Sciatic nerve (tissue), 2 donors: ENCODE measurements at places on chromosomes 3 and 15.

GRCh38 chr3:127753338-127753737, 69.0 kb downstream of the MGLL start:
- DNase-seq, result no peak

GRCh38 chr15:25695875-25696760, 167.0 kb downstream of the ATP10A start:
- DNase-seq, result no peak

DNA sequence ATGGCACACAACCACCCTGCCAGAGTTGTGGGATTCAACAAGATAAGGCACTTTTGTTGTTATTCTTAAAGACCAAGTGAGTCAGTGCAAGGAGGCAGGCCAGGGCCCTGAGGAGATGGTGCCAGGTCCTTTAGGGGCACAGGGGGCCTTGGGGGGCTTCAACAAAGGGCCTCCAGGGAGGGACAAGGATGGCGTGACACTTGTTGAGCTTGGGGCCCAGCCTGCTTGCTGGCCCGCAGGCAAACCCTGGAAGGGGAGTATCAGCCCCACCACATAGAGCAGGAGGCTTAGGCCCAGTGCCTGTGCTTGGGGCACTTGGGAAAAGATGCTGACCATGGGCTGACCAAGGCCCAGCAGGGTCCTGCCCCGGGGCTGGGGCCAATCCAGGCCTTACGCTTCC, 5.5 kb downstream of the IQSEC1 start:
- DNase-seq, result no peak

GRCh38 chr3:10463533-10464434, 41.6 kb downstream of the ATP2B2 start:
- no peak for DNase-seq

GRCh38 chr3:14177580-14178246, 688 bp downstream of the XPC start:
- no peak for DNase-seq

GRCh38 chr3:55458181-55458790, 28.8 kb downstream of the WNT5A start:
- DNase-seq, result no peak

DNA sequence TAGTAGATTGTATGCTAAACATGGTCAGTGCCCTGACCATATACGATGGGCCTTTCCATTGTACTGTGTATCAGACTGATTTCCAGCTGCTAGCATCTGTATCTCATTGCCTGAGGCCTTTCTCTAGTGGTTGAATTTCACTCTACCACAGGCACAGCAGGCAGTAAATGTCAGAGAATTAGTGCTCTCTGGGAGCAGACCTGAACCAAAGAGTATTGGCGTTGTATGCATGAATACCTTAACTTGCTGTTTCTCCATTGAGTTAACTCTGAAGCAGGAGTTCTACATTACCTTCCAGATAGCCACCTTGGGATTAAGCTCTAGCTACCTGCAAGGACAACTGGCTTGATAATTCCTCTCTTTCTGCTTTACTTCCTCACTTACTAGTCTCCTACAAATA, 439.2 kb upstream of the EPHA3 start:
- DNase-seq, result no peak

DNA sequence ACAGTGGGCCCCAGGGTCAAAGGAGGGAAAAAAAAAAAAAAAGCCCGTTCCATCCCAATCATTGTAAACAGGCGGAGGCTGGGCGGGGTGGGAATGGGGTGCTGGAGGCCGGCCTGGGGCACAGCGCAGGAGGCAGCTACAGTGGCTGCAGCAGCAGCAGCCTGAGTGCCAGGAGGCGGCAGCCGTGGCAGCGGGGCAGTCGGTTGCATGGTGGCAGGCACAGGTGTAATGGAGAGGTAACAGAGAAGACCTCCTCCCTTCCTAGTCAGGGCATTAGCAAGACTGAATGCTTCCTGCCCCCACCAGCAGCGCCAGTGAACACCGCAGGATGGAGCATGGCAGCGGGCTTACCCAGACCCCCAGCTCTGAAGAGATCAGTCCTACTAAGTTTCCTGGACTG, 279.1 kb upstream of the TTC14 start:
- no peak for DNase-seq

- no peak for DNase-seq
These were observed 103.1 kb downstream of the VGLL3 start for GRCh38 chr3:86887876-86888275.

GRCh38 chr15:28892789-28893610, 7.2 kb downstream of the APBA2 start:
- no peak for DNase-seq

- DNase-seq, result no peak
These were observed 20.1 kb upstream of the ZCWPW2 start for GRCh38 chr3:28328188-28329151.

DNA sequence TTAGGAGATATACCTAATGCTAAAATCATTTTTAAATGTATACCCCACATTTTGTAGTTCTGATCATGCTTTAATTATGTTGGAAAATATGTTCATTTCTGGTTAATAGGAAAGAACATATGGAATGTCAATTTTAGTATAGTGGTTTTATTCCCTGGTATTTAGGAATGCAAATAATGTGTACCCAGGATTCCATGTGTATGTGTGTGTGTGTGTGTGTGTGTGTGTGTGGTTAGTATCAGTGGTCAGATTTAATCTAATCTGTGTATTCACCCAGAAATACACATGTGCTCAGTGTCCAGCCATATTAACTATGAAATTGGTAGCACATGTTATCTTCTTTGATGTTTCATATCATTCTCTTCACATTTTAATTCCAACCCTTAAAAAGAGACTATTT, 233.5 kb upstream of the DCBLD2 start:
- no peak for DNase-seq

GRCh38 chr3:18246336-18247060, 178.6 kb downstream of the SATB1 start:
- DNase-seq, result no peak

DNA sequence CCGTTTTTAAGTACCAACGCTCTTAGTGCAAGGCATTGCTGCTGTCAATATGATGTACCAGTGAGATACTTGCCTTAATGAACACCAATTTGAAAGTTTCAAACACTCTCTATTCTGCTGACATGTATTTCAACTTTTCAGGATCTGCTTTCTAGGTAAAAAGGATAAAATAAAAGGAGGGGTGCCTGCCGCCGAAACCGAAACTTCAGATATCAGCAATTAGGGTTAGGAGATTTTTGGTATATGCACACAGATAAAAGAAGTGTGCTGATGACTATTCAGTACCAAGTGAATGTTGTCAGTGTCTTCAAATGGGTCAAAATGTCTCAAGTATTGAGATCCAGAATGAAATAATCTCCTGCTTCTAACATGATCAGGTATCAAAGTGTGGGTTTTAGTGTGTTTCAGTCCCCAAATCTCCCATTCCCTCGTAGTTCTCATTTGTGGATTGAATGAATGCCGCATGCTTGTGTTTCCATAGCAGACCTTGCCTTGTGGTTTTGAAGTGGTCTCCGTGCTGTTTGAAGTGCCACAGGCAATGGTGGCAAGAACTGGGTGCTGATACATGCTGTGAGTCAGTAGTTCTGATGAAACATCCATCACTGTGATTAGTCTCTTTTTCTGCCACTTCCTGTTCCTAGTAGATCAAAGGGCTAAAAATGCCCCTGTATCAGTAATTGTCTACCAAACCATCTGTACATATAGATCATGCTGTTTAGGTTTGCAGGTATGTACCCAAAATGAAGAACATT, 22.5 kb downstream of the CHST14 start:
- no peak for DNase-seq

DNA sequence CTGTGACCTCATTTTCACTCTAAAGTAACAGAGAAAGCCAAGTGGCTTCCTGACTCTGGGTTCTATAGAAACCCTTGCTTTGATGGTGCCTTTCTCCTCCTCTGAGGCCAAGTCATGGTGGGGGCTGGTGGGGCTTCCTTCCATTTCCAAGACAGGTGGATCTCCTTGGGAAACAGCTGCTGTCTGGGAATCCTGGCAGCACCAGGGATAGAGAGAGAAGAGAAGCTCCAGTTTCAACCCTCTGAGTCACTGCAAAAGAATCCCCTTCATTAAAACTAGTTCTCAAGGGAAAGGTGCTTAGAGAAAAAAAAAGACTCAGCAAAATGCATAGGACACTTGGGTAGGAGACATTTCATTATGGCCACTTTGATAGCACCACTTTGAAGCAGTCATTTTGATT, 614.4 kb downstream of the FHIT start:
- no peak for DNase-seq

DNA sequence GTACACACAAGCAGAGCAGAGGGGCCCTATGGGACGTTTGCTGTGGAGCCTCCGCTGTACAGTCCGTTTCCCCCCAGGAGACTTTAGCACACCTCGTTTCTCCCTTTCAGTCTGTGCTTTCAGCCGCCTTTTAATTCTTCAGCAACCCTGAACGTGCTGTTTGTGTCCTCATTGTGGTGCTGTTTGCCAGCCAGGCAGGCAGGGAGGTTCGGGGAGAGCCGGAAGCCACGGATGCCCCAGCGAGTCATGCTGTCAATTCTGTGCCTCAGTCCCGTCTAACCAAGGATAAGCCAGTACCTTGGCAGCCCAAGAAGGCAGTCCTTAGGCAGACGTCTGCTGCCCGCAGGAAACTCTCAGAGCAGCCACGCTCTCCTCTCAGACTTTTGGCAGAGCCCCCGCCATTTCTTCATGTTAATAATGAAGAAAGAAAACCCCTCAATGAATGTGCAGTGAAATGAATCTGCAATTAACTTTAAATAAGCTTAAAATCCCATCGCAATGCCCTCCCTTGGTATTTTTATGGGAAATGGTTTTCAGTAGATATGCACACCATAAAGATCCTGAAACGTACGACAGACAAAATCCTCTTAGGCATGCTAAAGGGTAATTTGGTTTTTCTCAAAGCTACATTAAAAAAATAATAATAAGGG, 158.6 kb downstream of the UACA start:
- no peak for DNase-seq

DNA sequence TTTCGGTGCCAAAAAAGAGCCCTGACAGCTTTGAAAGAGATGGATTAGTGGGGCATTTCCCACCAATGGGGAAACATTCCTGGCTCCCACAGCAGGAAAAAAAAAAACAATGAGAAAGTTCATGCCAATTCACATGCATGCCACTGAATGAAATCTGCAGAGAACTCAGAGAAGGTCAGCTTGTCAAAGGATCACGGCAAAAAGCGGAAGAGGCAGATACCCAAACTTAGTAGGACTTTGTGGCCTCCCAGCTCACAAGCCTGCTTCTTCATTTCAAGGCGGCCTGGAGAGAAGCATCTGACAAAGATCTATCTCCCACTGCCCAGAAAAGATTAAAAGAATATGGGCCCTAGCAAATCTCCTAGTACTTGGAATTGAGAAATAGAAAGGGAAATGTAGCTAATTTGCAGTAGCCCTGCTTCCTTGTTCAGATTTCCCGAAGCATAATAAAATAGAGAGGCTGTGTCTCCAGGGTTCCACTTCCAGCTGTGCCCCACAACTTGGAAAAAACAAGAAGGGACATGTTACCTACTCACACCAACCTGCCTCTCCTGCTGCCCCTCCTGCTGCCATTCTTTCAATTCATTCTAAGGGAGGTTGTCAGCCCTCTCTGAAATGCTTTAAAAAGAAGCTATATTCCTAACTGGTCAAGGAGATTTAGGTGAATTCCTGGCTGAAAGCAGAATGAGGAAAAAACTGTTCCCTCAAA, 170.4 kb downstream of the FHIT start:
- no peak for DNase-seq

DNA sequence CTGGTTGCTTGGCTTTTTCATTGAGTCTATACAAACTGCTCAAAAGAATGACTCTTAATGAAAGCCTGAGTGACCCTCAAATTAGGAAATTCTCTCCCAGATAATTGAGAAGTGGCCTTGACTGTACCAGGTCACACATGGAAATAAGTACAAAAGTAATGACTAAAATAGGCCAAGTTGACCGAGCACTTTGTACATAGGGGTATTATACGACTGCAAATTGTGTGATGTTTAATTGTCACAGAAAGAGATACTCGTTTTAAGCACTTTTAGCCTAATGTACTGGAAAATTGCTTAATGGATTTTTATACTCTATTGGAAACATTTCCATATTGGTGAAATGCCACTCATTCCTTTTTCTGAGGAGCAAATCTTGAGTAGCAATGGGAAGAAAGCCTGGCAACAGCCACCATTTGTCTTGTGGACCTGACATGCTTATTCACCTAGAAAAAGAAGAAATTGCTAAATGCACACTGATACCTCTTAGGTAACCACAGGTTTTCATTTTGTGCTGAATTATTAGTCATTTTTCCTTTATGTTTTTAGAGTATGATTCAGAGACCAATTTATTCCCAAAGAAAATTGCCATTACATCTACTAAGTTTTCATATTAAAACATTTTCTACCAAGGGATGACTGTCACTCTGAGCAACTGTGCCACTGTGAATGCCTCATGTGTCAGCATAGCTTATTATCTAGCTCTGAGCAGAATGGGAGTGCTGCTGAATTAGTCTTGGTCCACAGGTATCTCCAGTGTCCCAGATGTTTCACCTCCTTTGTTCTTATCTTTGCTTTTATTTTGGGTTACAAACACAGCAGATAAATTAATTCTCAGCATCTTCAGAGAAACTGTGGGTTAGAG, 8.9 kb upstream of the PXK start:
- DNase-seq, result no peak

- no peak for DNase-seq
These were observed 31.0 kb downstream of the MAP2K1 start for GRCh38 chr15:66417736-66418135.

DNA sequence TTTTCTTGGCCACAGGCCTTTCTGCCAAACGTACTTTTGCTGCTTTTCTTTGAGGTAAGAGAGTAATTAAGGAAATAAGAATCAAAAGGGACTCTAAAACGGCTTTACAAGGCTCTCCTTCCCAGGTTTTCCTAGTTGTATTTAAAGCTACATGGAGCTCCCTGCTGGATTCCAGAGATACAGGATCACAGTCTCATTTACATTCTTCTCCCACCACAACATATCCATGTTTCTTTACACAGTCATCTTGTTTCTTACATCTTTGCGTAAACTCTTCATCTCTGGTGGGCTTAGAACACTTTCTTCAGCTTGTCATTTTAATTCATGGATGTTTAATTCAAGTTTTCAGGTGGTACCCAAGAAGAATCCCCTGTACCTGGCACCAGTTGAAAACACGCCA, 117.6 kb upstream of the BFSP2 start:
- no peak for DNase-seq

DNA sequence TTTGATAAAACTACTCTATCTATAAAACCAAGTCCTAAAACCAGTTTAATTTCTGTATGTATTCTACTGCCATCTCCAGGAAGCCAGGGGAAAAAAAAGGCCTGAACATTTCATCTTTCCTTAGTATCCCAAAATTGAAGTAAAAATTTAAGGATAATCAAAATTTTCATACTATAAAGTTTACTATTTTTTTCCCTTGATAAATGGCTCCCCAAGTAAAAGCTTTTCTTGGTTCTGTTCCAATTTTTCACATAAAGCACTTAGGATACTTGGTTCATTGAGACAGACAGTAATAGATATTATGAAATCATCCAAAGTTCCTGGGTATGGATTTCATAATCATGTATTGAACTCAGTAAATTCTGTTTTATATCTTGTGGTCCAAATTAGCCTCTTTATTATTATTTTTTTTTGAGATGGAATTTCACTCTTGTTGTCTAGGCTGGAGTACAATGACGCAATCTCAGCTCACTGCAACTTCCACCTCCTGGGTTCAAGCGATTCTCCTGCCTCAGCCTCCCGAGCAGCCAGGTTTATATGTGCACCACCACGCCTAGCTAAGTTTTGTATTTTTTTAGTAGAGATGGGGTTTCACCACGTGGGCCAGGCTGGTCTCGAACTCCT, 34.5 kb downstream of the ICE2 start:
- DNase-seq, result no peak

GRCh38 chr3:117820658-117821299, 1111.2 kb downstream of the TUSC7 start:
- no peak for DNase-seq

GRCh38 chr3:119494597-119494996, 3.8 kb upstream of the TIMMDC1 start:
- DNase-seq, result no peak
